ENCODE measurements at places on chromosomes 3 and 15.
A peak's percentile ranks its signal among the peaks of the same experiment; 100 is the strongest.

GRCh38 chr3:69842789-69843188, 103.5 kb downstream of the MITF start:
- no peak for DNase-seq

GRCh38 chr3:37096288-37096687, 78.1 kb downstream of the LRRFIP2 start:
- no peak for DNase-seq

GRCh38 chr15:93382200-93382820, 293.3 kb upstream of the RGMA start:
- no peak for DNase-seq

DNA sequence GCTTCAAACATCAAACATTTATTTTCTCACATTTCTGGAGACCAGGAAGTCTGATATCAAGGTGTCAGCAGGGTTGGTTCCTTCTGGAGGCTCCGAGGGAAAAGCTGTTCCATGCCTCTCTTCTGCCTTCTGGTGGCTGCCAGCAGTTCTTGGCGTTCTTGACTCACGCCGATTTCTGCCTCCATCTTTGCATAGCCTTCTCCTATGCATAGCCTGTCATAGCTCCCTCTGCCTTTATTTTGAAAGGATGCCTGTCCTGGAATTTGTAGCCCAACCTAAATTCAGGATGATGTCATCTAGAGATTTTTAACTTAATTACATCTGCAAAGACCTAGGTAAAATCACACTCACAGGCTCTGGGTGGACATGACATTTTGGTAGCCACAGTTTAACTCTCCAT, 70.4 kb downstream of the RGMA start:
- no peak for DNase-seq

DNA sequence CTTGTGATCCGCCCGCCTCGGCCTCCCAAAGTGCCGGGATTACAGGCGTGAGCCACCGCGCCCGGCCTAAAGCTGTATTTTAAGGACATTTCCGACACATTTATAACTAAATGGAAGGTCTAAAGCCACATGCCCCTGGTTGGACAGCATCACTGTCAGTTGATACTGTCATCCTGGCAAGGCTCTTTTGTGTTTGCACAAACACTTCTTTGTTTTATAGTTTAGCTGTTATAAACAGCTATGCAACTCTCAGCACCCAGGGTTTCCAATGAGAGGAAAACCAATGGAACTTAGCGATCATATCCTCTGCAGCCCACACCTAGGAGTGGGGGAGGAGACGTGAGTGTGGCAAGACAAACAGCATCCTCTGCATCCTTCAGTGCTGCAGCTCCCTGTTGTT, 19.7 kb downstream of the NIPA1 start:
- DNase-seq, result peak; percentile 71

DNA sequence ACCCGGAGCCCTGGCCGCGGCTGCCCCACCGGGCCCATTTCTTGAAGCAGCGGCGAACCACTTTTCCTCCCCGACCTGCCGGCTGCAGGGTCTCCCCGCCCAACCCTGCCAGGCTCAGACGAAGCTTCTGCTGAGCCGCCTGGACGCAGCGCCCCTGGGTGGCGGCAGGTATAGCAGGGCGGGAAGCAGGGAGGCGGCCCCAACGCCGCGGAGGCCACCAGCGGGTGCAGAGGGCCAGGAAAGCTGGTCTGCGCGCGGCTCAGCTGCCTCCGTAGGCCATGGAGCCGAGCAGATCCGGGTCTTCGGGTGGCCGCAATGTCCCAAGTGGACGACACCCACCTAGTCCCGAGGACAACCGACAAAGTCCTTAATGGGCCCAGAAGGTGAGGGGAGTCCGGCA, 21.9 kb upstream of the SRPRB start:
- no peak for DNase-seq

DNA sequence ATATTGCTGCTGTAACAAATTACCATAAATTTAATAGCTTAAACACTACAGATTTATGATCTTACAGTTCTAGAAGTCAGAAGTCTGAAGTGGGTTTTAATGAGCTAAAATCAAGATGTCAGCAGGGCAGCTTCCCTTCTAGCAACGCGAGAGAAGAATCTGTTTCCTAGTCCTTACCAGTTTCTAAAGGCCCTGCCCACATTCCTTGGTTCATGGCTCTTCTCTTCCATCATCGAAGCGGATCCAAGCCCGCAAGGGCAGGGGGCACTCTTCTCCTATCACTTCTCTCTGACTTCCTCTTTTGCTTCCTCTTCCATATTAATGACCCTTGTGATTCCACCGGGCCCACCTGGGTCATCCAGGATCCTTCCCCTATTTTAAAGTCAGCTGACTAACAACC, 16.1 kb downstream of the MINDY4B start:
- DNase-seq, result no peak

Measured in midbrain (tissue), 1 donor.